ENCODE measurements at places on chromosomes 4 and X.

GRCh38 chr4:95596676-95597075 lies 47.9 kb upstream of the UNC5C start:
- no peak for DNase-seq

GRCh38 chrX:99271641-99272040 lies 1138.4 kb downstream of the PCDH19 start:
- no peak for DNase-seq

GRCh38 chrX:97311066-97311778 lies 427.5 kb downstream of the RPA4 start:
- DNase-seq = no peak

DNA sequence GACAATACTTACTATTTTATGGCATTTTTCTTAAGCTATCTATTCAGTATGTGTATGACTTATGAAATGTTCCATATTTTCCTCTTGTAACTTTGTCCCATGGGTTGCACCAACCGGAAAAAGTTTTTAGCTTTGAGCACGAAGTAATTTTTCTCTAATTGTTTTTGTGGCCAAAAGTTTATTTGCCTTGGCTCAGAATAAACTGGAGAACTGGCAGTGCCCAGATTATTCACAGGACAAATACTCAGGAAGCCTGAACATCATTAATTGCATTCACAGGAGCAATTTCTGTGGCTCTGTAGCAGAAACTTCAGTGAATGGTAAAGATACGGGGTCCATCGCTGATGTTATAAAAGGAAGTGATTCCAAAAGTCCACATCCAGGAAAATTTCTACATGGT lies 184.5 kb downstream of the ARHGAP10 start:
- no peak for DNase-seq

DNA sequence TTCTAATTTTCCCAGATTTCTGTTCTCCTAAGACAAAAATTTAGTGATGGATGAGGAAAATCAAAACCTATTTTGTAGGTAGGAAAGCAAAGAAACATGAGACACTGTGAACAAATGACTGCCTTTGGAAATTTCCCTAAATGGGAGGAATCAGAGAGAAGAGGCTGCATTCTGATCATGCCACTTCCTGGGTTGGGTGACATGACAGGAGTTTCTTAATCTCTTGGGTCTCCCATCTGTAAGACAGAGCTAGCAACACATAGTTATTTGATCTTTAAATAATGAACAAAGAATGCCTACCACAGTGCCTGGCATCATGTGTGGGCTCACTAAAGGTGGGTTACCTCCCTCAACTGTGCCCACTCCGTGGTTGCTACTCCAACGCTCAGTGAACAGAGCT lies 57.1 kb downstream of the CCDC149 start:
- no peak for DNase-seq

DNA sequence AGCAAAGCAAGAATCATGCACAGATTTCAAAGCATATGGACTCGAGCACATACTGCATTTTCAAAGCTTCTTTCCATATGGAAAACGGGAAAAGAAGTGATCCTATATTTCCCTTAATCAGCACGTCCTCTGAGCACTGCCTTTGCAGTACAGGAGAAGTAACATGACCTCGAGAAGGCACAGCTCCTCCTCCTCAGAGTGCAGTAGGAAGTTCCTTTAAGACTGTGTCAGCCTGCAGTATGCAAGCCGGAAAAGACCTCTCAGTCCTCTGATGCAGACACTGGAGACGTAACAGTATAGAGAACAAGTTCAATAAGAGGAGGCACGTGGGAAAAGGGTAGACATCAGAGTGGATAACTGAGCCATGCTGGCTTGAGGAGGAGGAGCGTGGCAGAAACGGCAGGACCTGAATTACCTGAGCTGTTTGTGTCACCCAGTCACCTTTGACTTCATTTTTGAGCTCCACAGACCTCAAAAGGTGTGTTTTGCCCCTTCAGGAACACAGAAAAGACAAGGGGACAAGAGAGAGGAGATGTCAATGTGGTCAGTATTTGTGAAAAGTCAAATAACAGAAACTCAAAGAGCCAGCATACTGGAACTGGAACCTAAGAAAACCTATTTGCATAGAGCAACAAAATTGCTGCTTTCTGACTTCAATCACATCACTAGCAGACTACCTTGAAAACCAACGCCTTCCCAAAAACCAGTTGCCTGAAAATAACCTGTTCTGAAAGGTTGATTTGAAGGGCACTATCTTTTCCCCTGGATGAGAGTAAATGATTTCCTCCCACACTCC lies 20.8 kb downstream of the IRF2 start:
- peak; percentile 80 for DNase-seq

DNA sequence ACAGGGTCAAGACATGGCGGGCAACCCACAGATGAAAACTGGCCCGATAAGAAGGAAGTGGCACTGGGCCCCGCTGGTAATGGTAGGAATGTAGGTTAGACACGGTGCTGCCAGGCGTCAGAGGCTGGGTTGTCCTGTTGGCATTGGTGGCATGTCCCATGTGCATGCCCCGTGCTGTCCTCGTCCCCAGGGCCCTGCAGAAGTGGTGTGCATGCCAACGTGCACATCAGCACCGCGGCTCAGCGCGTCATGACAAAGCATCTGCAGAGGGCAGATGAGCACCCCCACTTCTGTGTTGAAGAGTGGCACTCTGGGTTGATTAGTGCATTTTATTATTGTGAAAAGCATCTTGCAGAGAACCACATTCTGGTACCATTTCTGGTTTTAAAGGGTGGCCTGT lies 35.6 kb downstream of the NELFA start:
- DNase-seq = no peak

DNA sequence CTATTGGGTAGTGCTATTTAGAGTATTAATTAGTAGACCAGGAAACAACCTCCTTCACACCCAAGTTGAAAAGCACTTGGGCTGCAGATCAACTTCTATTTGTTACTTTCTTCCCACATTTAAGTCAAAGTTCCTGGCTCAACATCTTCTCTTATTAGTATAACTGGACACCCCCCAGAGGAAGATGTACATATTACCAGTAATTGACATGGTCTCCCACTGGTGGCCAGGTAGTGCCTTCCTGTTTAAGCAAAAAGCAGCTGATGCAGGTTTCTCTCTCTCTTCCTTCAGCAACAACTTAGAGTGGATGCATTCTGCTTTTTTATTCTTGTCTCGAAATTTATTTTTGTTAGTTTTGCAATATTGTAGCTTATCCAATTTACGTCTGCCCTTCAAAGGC lies 438.1 kb downstream of the GBA3 start:
- DNase-seq = no peak

- DNase-seq = peak; percentile 17
Observed at GRCh38 chr4:171812665-171813525, at the start of gene GALNTL6. GALNTL6 (plus strand) TSS chr4:171813404.

DNA sequence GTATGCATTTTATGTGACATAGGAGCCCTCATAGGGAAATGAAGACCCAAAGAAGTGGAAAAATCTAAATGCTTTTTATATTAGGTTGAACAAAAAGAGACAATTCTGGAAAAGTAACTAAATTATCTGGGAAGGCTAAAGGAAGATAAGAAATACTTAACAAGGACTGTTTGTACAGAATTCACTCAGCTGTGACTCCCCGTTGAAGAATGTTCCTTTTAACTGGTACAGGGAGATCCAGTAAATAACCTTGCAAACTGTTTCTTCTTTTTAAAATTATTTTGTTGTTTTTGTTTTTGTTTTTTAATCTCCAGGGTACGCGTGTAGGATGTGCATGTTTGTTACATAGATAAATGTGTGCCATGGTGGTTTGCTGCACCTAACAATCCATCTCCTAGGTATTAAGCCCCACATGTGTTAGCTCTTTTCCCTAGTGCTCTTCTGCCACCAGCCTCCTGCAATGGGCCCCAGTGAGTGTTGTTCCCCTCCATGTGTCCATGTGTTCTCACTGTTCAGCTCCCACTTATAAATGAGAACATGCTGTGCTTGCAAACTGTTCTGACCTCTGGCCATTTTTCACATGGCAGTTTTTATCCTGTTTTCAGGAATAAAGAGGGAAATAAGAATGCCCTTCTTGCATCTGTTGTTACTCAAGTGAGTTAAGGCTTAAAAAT lies 81.7 kb downstream of the PWWP3B start:
- no peak for DNase-seq

- no peak for DNase-seq
Observed at GRCh38 chr4:166913926-166914325, 320.4 kb downstream of the SPOCK3 start.

GRCh38 chr4:104490096-104490769 lies 4.5 kb downstream of the CXXC4 start:
- DNase-seq = no peak

- no peak for DNase-seq
Observed at GRCh38 chrX:112223391-112223790, 140.8 kb upstream of the TRPC5 start.

- DNase-seq = no peak
Observed at GRCh38 chrX:2342874-2343273, 157.9 kb downstream of the DHRSX start.

DNA sequence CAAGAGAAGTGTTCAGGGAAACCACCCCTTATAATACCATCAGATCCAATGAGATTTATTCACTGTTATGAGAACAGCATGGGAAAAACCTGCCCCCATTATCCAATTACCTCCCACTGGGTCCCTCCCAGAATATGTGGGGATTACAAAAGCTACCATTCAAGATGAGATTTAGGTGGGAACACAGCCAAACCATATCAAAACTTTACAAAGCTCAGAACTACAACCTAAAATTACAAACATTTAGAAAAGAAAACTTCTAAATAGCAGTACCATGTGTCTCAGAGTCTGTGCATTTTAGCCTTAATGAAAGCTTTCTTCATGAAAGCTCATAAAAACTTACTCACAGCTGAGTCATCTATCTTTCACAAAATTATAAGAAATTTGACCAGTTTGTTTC lies 1442.8 kb upstream of the PCDH7 start:
- no peak for DNase-seq

- DNase-seq = no peak
Observed at GRCh38 chrX:39418731-39419638, 617.7 kb downstream of the MID1IP1 start.

- no peak for DNase-seq
Observed at GRCh38 chr4:40193578-40193977, 3.3 kb upstream of the RHOH start.

GRCh38 chrX:106698693-106699092 lies 27.8 kb upstream of the RNF128 start:
- no peak for DNase-seq

DNA sequence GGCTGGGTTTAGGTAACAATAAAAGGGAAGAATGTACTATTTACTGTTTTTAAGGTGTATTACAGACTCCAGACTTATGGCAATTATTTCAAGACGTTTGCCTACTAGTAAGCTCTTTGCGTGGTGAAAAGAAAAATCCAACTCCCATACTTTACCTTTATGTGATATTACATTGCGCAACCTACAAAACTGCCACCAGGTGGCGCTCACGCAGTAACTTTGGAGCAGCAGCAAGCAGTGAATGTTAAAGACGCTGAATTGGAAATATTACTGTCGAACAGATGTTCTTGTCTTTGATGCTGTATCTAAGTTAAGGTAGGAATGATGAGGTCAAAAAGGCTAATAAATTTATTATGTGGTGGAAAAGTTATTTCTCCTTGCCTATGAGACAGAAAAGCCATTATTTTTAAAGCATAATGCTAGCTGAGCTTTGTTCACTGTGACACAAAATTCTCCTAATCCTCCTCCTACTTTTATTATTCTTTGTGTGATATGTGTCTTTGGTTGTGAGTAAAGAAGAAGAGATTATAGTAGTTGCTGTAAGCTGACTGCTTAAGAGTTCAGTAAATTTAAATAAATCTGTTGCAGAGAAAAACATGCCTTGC lies 1099.8 kb upstream of the TENM3 start:
- peak; percentile 45 for DNase-seq

GRCh38 chr4:11565899-11566298 lies 137.2 kb upstream of the HS3ST1 start:
- no peak for DNase-seq

DNA sequence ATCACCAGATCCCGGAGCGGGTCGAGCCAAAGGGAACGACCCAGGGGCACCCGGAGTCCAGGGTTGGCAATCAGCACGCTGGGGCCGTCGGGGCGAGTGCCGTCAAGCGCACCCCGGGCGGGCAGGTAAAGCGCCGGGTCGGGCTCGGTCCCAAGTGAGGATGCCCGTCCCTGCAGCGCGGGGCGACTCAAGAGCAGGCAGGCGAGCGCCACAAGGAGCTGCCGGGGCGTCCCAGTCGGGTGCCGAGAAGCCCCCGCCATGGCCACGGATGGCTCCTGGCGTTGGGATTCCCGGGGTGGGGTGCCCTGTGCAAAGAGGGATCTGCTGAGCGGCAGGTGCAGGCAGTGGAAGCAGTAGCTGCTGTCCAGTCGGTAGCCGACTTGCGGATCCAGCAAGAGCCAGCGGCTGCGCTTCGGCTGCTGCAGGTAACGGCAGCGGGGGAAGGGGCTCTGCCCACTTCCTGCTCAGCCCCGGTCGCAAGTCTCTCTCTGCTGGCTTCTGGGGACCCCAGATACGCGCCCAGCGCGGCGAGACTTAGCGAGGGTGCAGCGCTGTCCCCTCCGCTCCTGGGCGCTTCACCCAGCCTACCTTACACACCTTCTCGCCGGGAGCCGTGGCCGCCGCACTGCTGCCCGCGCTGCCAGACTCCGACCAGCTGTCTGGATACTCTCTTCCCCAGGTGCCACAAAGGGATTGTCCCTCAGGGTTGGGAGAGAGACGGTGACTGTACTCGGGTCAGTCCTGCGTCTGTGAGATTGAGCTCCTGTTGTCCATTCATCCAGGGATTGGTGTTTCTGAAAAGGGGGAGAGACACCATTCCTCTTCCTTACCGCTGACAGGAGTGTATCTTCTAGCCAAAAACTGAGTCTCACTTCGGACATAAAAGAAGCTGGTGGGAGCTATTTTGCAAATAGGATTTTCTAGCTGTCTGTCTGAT lies at the start of gene FREM3:
Gene FREM3 (minus strand): TSS at position 260 of the 937 bp plus-strand sequence. CDS start 0 bp downstream, at position 260.
- no peak for DNase-seq

DNA sequence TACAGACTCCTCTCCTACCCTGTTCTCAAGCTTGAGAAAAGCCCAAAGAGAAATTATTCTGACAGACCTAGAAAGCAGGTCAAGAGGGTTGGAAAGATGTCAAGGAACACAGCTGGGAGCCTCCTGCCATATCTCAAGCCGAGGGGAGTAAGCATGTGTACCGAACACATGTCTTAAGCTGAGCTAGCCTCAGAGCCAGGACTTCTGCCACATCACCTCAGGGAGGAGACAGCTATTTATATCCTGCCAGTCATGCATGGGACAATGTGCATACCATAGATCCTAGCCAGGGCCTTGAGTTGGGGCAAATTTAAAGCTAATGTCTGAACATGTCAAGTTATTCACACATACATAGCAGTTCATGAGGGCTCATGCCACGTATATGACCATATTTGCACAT lies 11.8 kb downstream of the TMEM31 start:
- DNase-seq = no peak

- no peak for DNase-seq
Observed at GRCh38 chr4:114472269-114473032, 126.2 kb upstream of the UGT8 start.

- DNase-seq = no peak
Observed at GRCh38 chr4:42149004-42149403, 3.5 kb downstream of the BEND4 start.

All from HTR-8/SVneo (cell line).